Stimulated activated CD8-positive, alpha-beta memory T cell treated with anti-CD3 and anti-CD28 coated beads, Interleukin-12 subunit alpha, Interleukin-12 subunit beta, amount 100 ng/mL, for 1 hour (primary cell): ENCODE measurements at places on chromosomes 6 and 20.

DNA sequence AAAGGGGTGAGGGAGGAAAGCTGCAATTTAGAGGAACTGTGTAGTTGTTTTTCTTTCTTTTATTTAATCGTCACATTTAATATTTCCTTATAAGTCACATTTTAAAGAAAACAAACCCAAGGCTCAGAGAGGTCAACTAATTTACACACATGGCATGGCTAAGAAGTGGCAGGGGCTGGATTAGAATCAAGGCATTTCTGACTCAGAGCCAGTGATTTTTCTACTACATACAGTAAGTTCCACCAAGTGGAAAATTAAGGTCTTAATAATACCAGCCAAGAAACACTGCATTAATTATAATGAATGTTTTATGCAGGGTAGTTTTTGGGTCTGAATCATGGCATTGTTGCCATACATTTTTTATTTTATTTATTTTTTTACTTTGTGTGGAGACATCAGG, 607.7 kb upstream of the CITED2 start:
- no peak for DNase-seq

- DNase-seq: no peak
Observed at GRCh38 chr6:14000901-14001300, 76.1 kb downstream of the RNF182 start.

DNA sequence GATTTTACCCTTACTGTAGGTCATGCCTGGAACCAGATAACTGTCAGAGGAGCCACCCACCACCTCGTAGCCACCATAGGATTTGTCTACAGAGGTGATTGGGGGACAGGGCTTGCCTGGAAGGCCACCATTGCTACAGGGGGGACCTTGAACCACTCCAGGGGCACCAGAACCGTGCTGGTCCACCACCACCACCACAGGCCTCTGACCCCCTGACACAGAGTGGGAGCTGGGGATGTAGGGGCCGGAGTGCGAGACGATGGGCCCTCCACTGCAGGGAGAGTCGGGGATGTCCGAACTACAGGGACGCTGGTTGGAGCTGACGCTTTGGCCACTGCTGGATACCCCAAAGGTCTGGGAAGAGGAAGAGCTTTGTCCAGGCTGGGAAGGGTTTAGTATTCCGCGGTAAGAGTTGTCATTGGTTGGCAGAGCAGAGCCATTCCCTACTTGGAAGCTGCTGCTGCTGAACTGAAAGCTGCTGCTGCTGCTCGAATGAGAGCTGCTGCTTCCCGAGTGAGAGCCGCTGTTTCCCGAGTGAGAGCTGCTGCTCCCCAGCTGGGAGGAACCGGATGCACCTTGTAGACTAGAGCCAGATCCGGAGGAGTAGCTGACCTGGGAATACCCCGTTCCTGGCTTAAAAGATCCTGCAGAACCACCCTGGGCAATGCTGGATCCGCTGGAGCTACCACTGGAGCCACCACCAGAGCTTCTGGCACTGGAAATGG, 2.2 kb downstream of the PSORS1C1 start:
- DNase-seq: no peak

DNA sequence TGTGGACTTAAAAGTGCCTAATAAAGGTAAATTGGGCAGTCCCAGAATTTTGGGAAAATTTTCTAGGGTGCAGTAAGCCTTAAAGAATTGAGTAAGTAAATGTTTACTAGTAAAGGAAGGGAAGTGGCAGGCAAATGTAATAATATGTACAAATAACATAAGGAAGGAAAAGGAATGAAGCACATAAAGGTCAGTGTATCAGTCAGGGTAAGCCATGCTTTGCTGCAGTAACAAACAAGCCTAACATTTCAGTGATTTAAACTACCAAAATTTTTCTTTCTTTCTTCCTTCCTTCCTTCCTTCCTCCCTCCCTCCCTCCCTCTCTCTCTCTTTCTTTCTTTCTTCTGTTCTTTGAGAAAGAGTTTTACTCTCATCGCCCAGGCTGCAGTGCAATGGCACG, 117.5 kb downstream of the HAO1 start:
- no peak for DNase-seq

DNA sequence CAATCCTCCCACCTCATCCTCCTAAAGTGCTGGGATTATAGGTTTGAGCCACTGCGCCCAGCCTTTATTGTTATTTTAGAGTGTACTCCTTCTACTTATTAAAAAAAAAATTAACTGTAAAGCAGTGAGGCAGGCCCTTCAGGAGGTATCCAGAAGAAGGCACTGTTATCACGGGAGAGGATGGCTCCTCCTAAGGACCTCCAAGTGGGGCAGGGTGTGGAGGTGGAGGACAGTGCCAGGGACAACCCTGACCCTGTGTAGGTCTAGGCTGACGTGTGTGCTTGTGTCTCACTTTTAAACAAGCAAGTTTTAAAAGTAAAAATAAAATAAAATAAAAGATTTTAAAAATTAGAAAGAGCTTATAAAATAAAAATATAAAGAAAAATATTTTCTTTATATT, 23.7 kb upstream of the TAF4 start:
- DNase-seq: no peak

GRCh38 chr6:15926256-15926655, 202.6 kb upstream of the MYLIP start:
- no peak for DNase-seq

GRCh38 chr6:106913676-106914280, 60.8 kb downstream of the CD24 start:
- DNase-seq: no peak

- no peak for DNase-seq
Observed at GRCh38 chr6:36774331-36774730, 64.9 kb downstream of the CPNE5 start.

DNA sequence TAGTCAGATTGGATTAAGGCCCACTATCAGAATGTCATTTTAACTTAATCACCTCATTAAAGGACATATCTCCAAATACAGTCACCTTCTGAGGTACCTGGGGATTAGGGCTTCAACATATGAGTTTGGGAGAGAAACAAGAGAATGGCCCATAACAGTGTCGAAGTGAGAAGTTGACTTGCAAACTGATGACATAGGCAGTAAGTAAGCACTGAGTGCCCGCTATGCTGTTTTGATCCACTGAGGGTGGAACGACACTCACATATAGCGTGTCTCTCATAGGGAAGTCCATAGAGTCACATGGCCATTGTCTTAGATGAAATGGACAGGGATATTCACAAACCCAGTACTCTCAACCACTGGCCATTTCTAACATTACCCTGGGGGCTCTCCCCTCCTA, 264.2 kb downstream of the SAMD5 start:
- no peak for DNase-seq

GRCh38 chr6:30795549-30796293, 51.4 kb upstream of the IER3 start:
- DNase-seq: no peak

DNA sequence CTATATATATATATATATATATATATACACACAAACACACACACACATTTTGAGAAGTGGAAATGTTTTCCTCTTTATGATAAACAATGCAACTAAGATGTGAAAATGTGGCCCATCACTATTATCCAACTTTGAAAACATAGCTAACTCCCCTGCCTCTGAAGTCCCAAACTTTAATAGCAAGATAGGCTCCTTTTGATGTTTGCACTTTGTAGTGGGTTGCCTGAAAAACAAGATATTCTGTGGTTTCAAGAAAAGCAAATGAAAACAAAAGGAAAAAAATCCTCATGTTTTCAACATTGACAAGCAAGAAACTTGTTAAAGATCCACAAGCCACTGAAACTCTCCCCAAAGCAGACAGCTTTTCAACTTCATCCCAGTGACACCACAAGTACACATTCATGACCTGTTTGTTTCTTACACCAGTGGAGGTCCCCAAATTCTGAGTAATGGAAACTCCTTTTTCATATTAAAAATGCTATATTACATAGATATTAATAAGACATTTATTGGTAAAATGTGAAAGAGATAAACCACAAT, 90.0 kb downstream of the IPCEF1 start:
- no peak for DNase-seq

DNA sequence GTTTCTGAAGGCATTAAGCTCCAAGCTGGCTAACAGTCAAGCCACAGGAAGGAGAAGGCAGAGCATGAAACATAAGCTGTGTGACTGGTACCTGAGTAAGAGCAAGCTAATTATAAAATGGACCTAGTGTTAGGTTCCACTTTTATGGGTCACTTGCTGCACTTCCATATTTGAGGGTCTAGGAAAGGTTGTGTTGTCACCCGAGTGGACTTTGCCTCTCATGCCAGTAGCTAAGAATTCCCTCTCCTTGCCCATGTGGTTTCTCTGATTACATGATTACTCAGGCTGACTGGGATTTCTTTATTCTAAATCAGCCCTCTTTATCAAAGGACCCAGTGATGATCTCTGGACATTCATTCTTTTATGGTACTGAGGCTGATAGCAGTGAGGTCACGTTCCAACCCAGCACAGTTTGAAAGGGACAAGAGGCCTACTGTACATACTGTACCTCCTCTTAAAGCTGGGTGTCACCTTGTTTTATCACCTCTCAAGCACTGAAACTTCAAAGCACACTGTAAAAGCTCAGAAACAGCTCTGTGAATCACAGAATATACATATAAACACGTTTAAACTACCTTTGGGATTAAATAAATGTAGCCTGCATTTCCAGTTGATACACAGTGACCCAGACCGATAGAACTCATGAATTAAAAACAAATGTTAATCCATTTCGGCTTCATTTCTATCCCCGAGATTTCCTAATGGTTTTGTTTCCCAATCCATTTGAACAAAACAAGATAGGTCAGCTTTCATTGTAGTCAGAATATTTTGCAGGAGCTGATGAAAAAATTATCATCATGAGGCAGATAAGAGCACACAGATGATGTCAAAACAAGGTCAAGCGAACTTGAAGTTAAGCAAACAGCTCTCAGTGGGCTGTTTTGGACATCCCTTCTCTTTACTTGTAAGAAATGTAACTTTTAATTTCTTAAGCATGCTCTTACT, 96.5 kb downstream of the ALDH8A1 start:
- no peak for DNase-seq

DNA sequence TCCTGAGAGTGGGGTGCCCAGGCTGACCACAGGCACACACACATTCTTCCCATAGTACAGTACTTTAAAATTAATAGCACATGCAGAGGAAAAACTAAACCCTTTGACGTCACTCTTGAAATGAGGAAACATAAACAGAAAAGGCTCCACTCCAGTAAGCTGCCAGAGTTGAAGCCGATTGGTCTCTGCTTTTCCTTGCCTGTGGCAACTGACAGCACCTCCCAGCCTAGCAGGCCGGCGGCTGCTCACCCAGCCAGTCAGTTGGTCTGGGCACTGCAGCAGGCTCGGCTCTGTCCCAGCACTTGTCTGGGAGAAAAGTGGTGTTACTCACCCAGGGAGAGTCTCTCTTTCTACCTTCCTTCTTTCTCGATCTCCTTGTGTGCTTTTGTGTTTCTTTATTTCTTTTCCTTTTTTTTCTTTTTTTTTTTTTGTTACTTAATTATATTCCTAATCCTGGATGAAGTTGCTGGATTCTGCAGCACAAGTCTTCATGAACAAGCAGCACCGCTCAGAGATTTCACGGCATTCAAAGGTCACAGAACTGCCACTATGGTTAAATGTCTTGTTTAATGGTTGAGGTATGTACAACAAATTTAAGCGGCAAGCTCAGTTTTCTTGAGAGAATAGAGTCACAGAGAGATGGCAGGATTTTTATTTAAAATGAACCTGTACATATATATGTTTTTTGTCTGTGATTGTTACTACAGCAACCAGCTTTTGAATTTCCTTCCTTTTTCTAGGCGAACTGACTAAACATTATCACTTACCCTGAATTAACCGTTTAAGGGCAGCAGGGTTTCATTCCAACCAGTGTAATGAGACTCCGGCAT, at the start of gene PDE7B:
PDE7B (plus strand) TSS at position 260 of the 830 bp plus-strand sequence.
- no peak for DNase-seq

GRCh38 chr6:21999012-21999528, 297.8 kb downstream of the PRL start:
- no peak for DNase-seq

- no peak for DNase-seq
Observed at GRCh38 chr20:9256393-9256792, 187.5 kb downstream of the PLCB4 start.

GRCh38 chr6:43904311-43905123, 134.5 kb downstream of the VEGFA start:
- no peak for DNase-seq

DNA sequence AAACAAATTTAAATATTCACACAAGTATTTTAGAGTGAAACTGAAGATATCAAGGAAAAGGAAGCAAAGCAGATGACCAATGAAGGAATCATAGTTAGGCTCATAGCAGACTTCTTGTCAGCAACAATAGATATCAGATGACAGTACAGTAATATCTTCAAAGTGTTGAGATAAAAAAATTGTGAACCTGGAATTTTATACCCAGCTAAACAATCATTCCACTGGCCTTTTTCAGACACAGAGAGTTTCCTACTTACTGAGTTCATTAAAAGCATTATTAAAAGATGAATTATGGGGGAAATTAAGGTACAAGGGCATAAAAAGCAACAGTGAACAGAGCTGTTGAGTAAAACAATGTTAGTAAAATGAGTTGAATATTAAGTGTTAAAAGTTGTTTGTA, 254.6 kb downstream of the UST start:
- no peak for DNase-seq

GRCh38 chr20:63737945-63738686, 1.5 kb upstream of the SLC2A4RG start:
- DNase-seq: no peak

DNA sequence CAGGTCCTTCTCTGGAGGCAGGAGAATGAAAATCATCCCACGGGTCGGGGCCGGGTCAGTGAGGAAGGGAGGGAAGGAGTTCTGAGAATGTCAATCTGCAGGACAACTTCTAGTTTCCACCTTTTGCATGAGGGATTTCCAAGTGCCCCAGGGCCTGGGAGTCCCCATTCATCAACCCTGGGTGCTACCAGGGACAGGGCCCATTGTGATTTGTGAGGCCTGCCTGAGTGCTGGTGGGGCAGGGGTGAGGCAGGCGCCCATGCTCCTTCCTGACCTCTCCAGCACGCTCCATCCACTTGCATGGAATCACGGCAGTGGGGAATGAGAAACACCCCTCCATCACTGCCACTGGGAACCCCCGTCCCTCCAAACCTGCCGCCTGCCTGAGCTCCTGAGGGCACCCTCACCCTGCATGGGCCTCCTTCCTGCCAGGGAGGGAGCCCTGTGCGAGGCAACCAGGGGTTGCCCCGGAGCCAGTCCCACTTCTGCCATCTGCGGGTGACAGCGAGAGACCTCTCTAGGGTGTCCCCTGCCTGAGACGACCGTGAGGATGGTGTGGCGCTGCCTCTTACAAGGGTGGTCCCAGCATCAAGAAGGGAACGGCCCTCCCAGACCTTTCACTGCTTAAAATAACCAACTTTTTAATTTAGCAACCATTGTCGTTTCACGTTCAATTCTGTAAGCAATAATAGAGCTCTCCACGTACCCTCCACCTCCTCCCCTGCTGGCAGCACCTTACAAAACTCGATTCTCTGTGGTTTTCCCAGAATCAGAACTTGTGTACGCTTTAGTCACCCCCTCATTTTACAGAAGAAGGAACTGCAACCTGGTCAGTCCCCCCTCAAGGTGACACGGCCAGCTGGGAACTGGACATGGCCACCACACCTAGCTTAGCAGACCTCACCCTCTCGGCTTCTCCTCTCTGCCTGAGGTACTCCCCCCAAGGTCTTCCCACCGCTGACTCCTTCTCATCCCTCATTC, 28.6 kb downstream of the PMEPA1 start:
- DNase-seq: peak; percentile 27
